ENCODE measurements at places on chromosomes 6 and 20.
A peak's percentile ranks its signal among the peaks of the same experiment; 100 is the strongest.

DNA sequence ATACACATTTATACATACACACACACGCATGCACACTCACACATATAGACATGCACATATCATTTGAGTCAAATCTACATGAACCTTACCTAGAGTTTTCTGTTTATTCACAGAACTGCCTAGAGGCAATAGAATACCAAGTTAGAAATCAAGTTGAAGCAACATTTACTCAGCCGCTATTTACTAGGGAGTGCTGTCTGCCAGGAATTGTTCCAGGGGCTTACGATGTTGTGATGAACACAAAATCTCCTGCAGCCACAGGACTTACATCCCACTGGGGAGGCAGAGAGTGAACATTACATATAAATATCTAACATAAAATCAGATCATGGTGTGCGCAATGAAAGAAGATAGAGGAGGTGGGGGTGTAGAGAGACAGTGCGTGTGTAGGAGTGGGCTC, 80.4 kb downstream of the GCLC start:
- DNase-seq = no peak

GRCh38 chr6:9116026-9116425, 680.7 kb upstream of the SLC35B3 start:
- no peak for DNase-seq

DNA sequence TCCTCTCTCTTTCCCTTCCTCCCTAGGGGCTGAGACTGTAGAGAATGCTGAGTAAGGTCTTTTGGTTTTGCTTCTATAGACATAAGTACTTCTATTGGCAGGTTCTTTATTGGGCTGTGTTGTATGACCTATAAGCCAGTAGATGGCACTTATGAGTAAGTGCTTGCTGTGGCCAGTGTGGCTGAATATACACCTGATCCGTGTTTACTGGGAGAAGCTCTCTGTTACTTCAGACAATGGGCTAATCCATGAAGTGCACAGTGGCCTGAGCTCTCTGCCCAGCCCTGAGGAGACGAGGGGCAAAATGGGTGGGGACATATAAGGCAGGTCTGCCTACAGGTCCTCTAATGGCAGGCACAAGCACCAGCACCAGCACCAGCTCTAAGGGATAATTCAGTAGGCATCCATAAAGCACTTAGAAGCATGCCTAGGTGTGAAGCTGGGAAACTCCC, 610.3 kb downstream of the RNF144B start:
- DNase-seq = no peak

- DNase-seq = no peak
Observed at GRCh38 chr6:142297605-142297995, 4.2 kb upstream of the ADGRG6 start.

GRCh38 chr6:158207422-158207788, 39.3 kb downstream of the GTF2H5 start:
- DNase-seq = no peak

DNA sequence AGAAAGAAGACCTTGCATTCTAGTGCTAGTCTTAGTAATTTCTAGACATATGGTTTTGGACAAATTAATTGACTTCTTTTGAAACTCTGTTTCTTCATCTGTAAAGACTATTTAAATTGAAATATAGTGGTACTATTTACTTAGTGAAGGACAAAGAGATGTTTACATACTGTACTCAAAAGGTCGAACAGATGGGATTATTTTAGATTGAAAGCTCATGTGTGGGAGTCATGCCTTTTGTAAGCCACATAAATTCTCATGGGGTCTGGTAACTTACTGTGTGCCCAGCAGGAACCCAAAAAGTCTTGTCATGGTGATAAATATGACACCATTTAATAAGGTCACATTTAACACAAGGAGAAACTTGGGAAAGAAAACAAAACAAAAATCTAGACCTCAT, 368.2 kb upstream of the CITED2 start:
- no peak for DNase-seq

- DNase-seq = no peak
Observed at GRCh38 chr6:81720427-81720826, 32.1 kb downstream of the TENT5A start.

DNA sequence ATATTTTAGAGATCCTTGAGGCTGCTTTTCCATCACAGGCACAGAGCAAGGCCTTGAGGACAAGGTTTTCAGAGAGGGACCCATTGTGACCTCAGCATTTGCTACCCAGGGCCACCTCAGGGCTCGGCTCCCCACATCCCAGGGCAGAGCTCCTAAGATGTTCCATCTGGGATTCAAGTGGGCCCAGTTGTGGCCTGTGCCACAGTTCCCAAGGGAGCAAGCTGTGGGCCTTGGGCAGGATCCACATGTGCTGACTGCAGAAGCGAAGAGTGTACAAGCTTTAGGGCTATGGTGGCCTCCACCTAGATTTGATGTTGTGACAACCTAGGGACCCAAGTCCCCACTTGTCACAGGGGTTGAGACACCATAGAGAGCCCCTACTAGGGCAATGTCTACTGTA, 608.1 kb downstream of the HACE1 start:
- DNase-seq = no peak

DNA sequence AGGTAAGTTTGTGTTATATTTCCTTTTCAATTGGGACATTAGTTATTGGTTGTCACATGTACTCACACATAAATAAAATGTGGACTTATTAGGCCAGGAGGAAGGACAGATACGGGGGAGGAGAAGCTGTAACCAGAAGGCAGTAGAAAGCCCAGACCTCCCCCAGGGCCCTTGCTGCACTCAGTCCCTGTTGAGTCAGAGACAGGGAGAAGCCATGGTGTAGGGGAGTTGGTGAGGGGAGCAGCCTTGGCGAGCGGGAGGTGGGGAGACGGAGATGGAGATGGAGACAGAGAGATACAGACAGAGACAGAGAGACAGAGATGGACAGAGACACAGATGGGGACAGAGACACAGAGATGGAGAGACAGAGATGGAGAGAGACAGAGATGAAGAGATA, 263.2 kb downstream of the DLL1 start:
- no peak for DNase-seq

DNA sequence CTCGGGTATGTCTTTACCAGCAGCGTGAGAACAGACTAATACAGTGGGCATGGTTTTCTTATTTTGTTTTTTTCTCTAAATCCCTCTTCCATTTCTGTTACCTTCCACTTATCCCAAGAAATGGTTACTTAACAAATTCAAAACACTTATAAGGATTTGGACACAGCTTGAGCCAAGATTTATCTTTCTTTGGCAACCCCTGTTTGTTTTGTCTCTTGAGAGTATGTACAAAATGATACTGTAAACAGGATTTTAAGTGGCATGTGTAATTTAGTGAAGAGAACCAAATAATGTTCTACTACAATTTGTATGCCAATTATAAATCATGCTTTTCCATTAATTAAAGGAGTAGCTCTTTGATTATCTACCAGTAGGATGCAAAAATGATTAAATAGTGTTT, 51.4 kb downstream of the PPP1R14C start:
- no peak for DNase-seq

DNA sequence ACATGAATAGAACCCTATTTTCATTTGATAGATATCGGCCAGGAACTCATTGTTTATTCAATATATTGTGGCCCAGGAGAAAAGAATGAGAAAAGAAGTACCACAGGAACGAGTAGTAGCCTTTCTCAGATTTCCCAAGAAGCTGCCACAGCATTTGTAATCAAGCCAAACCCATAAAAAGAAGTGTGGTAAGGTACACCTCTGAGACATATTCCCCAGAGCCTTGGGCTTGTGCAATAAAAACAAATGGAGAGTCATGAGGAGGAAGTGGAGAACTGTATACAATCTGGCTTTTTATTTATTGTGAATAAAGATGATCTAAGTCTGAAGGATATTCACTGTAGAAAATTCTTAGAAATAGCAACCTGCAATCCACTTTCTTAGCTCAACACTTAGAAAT, 36.7 kb downstream of the KIF6 start:
- DNase-seq = no peak

DNA sequence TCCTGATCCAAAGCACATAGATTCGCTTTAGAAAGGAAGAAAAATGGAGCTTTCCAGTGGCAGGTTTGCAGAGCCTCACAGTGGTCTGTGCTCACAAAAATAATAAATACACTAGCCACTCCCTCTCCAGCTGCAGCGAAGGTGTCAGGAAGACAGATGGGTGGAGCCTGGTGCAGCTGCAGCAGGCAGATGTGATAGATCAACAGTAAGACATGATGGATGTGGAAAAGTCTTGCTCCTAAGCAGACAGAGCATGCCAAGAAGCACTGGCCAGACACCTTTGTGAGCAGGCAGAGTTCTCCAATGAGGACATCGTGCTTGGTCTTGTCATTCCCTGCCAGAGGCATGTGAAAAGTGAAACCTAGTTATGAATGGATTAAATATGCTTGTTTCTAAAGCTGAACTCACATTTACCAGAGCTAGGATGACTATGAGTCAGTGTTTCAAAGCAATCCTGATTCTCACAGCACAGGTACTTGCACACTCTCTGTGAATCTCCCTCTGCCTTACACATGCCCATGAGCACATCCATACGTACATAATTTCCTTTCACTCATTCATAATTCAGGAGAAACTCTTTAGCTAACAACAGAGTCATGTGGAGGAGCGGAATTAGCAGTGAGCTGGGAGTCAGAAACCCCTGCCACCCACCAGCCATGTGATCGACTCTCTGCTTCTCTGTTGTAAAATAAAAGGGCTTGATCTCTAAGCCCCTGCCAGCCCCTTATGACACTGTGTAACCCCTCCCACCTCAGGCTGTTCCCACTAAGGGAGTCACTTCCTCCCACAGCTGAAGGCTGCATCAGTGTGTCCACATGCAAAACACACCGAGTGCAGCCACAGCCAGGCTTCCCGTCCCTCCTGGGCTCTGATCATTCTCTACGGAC, 111.2 kb downstream of the SCML4 start:
- DNase-seq = peak; percentile 36

DNA sequence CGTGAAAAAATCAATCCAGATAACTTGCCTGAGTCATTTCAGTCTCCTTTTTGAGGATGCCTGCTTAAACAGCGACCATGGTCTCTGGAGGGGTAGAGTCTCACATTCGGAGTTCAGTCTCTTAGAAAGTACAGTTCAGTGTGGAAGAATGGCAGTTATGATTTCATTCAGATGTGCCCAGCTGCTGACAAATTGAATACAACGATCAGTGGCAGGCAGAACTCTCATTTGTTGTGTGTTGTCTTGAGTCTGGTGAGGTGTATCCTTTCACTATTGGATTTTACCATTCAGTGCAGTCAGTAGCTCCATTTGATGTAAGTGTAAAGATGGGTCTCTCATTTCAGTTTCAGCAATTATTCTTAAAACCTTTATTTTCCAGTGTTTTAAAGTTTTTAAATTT, 639 bp upstream of the TULP4 start:
- no peak for DNase-seq

DNA sequence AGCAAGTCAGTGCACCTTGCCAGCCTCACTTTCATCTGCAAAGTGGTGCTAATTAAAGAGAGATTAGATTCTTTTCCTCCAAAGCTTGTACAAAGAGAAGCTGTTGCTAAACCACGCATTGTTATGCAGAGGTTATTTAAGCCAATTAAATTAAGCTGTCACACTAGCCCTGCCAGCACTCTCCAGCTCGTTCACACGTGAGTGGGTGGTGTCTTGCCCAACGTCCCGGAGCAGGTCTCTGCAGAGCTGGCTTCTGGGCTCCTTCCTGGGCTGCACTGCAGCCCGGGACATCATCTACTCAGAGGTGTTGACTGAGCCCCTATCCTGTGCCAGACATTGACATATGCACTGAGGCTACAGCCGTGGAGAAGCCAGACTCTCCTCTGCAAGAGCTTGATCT, 401.6 kb upstream of the SULF2 start:
- no peak for DNase-seq

DNA sequence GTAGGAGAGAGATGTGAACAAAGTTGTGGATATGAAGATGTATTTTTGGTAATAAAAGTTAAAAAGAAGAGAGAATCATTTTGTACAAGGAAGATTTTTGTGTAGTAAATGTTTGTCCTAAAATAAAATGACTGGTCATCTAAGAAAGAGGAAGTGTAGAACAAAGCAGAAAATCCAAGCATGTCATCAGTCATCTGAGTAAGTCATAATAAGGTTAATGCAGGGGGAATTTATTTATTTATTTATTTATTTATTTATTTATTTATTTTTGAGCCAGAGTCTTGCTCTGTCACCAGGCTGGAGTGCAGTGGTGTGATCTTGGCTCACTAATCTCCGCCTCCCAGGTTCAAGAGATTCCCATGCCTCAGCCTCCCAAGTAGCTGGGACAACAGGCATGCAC, 15.7 kb upstream of the CGA start:
- no peak for DNase-seq

- DNase-seq = no peak
Observed at GRCh38 chr6:74113901-74114300, 417.9 kb downstream of the CD109 start.

DNA sequence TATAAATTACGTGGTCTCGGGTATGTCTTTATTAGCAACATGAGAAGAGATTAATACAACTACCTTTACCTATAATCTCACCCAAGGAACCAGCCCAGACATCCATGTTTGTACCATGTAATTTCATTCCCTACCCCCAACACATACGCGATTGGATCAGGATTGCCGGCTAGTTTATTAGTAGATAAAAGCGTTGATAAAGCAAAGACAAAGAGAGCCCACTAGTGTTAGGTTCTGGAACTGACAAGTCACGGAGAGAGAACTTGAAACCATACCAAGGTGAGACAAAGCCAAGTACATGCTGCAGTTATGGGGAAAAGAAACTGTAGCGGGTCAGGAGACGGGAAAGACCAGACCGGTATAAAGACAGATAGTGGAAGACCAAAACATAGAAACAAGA, 37.4 kb upstream of the FAM135A start:
- DNase-seq = no peak

- DNase-seq = no peak
Observed at GRCh38 chr6:166929542-166930189, 26.7 kb downstream of the RNASET2 start.

- no peak for DNase-seq
Observed at GRCh38 chr20:17466641-17467040, 64.5 kb downstream of the BFSP1 start.

GRCh38 chr6:148854992-148855391, 108.2 kb downstream of the UST start:
- DNase-seq = no peak

DNA sequence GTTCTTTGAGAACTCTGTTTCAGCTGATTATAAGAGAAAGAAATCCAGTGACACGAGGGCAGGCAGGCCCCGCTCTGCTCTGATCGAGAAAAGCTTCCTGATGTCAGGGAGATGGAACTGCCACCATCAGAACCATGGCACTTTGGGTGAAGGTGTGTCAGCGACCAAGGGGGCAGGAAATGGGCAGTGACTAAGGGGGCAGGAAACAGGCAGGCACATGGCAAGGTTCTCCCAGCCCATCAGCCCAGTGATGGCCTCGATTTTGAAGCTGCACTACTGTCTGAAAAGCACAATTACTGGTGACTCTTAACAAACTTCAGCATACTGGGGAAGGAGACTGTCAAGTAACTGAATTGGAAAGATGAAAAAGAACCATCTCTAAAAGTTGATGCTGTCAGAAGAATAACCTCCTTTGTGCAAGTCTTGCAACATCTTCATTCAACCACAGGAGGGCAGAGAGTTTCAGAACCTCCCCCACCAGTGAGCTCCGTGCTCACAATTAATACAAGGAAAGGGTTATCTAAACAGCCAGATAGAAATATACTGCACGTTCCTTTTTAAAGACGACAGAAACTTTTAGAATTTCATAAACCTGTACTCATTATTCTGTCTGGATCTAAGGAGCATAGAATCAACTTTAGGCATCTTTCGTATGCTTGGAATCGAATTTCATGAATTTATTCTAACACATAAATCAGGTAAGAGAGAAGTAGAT, 39.1 kb downstream of the TMX4 start:
- DNase-seq = peak; percentile 3

GRCh38 chr6:52815167-52816092, 11.8 kb upstream of the GSTA1 start:
- DNase-seq = peak; percentile 12

- no peak for DNase-seq
Observed at GRCh38 chr6:128507337-128508310, 12.8 kb downstream of the PTPRK start.
